ENCODE measurements at places on chromosomes 7 and 10. TPM values are rescaled to one million over a fixed set of nuclear protein-coding genes. Genes with fewer than 3 reads are reported as not detected.

- no peaks in the 10 kb centered on the region for H3K27me3 ChIP-seq
- H3K4me1 ChIP-seq, result no peaks in the 10 kb centered on the region
- no peak overlapping the region for H3K27ac ChIP-seq
- no peak overlapping the region for H3K4me3 ChIP-seq
- H3K36me3 ChIP-seq, result no peaks in the 10 kb centered on the region
- DNase-seq, result no peak
Measured at GRCh38 chr7:144584726-144585125, 181.2 kb upstream of the NOBOX start.

Gene HBP1
- 15.8 TPM for total RNA-seq

Gene WIPF3
- total RNA-seq, result 4.0 TPM

GRCh38 chr10:29888321-29888720, 171.1 kb downstream of the JCAD start:
- H3K27ac ChIP-seq, result no peak overlapping the region
- H3K4me3 ChIP-seq, result no peak overlapping the region
- no peak for DNase-seq
- no peaks in the 10 kb centered on the region for H3K36me3 ChIP-seq
- H3K27me3 ChIP-seq, result no peaks in the 10 kb centered on the region

GRCh38 chr10:95419399-95419798, 128.6 kb upstream of the PDLIM1 start:
- no peaks in the 10 kb centered on the region for H3K36me3 ChIP-seq
- H3K27me3 ChIP-seq, result no peaks in the 10 kb centered on the region
- peak overlapping the region; percentile 65 for H3K4me3 ChIP-seq
- DNase-seq, result no peak

- no peak overlapping the region for H3K27ac ChIP-seq
- H3K36me3 ChIP-seq, result no peaks in the 10 kb centered on the region
- H3K4me3 ChIP-seq, result no peak overlapping the region
- no peaks in the 10 kb centered on the region for H3K4me1 ChIP-seq
- no peaks in the 10 kb centered on the region for H3K27me3 ChIP-seq
Measured at GRCh38 chr7:46616636-46617035, 695.6 kb upstream of the IGFBP3 start.

Gene ZPBP
- not detected for total RNA-seq

Gene NEBL
- 8.4 TPM for total RNA-seq

DNA sequence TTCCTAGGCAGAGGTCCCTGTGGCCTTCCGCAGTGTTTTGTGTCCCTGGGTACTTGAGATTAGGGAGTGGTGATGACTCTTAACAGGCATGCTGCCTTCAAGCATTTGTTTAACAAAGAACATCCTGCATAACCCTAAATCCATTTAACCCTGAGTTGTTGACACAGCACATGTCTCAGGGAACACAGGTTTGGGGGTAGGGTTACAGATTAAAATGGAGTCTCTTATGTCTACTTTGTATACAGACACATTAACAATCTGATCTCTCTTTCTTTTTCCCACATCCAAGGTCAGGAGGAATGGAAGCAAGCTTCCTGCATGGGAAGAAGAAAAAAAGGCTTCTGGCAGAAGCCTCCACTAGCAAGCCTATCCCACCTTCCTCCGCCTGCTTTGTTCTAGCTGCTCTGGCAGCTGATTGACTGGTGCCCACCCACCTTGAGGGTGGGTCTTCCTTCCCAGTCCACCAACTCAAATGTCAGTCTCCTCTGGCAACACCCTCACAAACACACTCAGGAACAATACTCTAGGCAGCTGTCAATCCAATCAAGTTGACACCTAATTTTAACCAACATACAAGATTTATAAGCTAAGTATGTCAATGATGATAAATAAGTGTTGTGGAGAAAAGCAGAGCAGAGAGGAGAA, 176.5 kb upstream of the CCZ1B start:
- no peak overlapping the region for H3K27ac ChIP-seq
- no peak for DNase-seq
- peaks cover 13% of the 10 kb centered on the region for H3K27me3 ChIP-seq
- no peak overlapping the region for H3K4me3 ChIP-seq

Gene AKR1C8
- total RNA-seq, result not detected

- H3K27me3 ChIP-seq, result no peaks in the 10 kb centered on the region
- DNase-seq, result peak; percentile 9
- H3K36me3 ChIP-seq, result peaks cover 19% of the 10 kb centered on the region
- no peak overlapping the region for H3K4me3 ChIP-seq
Measured at GRCh38 chr7:13312307-13312706, 624.9 kb downstream of the ARL4A start.

DNA sequence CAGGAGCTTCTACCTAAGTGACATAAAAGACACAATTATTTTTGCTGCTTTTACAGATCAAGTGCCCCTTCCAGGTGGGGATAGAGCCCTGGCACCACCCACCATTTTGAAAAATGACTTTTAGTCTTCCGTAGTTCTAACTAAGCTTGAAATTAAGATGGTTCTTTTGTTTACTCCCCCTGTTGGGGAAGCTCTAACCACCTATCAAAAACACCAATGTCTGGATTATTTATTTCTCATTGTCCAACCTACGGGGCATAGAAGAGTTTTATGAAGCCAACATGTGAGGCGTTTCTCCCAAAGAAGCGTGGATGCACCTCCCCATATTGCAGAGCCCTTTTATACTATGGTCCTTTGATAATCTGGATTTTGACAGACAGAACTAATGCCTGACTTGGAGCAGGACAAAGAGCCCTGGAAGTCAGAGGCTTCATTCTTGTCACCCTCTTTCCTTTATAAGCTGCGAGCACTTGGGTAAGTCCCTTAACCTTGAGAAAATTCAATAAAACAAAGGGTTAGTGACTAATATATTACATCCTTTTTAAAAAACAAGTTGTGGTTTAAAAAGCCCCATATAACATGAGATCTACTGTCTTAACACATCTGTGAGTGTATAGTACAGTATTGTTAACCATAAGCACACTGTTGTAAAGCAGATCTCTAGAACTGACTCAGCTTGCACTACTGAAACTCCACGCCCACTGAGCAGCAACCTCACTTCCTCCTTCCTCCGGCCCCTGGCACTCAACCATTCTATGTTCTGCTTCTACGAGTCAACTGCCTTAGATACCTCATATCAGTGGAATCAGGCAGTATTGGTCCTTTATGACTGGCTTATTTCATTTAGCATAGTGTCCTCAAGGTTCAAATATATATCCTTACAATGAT, 67.5 kb downstream of the ATXN7L1 start:
- DNase-seq, result no peak
- H3K4me3 ChIP-seq, result no peak overlapping the region
- peaks cover 22% of the 10 kb centered on the region for H3K4me1 ChIP-seq
- H3K27ac ChIP-seq, result peak overlapping the region; percentile 21
- H3K36me3 ChIP-seq, result peaks cover 6% of the 10 kb centered on the region

DNA sequence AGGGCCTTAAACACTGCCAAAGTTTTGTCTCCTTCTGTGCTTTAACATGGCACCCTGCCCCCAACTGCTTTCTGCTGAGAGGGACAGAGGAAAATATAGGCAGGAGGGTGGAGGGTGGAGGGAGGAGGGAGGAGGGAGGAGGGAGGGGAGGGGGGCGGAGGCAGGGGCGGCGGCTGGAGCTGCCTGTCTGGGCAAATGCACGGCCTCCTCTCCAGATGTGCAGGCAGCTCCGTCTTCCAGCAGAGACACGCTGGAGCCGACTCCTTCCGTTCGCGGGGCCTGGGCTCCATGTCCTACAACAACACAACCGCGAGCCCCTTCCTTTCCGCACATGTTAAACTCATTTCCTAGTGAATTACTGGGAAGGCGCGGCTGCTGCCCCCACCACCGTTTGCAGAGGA, 14.2 kb downstream of the EBF3 start:
- H3K36me3 ChIP-seq, result no peaks in the 10 kb centered on the region
- H3K27ac ChIP-seq, result peak overlapping the region; percentile 54
- no peak for DNase-seq
- H3K4me3 ChIP-seq, result peak overlapping the region; percentile 44
- H3K27me3 ChIP-seq, result peaks cover 10% of the 10 kb centered on the region

DNA sequence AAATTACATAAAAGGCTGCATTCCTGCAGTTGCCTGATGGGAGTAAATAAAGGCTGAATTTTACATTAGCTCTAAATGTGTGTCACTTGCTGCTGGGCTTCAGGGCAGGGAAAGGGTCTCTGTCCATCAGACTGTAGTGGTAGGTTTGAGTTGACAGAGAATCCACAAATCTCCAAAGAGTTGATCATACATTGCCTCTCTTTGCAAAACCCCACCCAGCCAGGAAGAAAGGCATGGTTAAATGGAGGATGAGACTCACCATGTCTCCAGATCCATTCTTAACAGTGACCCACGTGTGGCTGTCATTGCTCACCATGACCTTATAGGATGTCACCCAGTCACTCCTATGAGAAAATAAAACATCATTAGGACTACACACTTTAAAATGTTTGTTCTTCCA, 92.8 kb downstream of the CPXM2 start:
- H3K36me3 ChIP-seq, result no peaks in the 10 kb centered on the region
- no peak for DNase-seq
- H3K4me3 ChIP-seq, result no peak overlapping the region
- H3K4me1 ChIP-seq, result peaks cover 12% of the 10 kb centered on the region

DNA sequence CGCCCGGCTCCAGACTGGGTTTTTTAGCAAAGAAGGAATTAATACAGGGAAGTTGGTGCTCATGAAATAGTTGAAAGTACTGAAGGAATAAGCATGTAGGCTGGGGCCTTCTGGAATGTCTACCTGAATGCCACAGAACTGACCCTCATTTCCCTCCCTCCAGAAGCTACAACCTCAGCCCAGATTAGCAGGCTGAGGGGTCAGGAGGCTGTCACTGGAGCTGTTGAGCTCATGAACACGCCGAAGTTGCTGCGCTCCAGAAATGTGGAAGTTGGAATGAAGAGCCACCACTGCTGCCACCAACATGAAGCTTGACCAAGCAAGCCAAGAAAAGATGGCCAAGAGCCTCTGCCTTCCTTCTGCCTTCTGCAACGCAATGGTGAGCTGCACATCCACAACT, 52.2 kb upstream of the KMT2E start:
- H3K4me3 ChIP-seq, result no peak overlapping the region
- H3K4me1 ChIP-seq, result peaks cover 5% of the 10 kb centered on the region
- H3K36me3 ChIP-seq, result peaks cover 4% of the 10 kb centered on the region

- no peak overlapping the region for H3K27ac ChIP-seq
- no peak for DNase-seq
- no peak overlapping the region for H3K4me3 ChIP-seq
- peaks cover 47% of the 10 kb centered on the region for H3K27me3 ChIP-seq
- H3K4me1 ChIP-seq, result peaks cover 17% of the 10 kb centered on the region
- no peaks in the 10 kb centered on the region for H3K36me3 ChIP-seq
Measured at GRCh38 chr10:124018886-124019525, 74.4 kb downstream of the CHST15 start.

- DNase-seq, result no peak
- H3K36me3 ChIP-seq, result no peaks in the 10 kb centered on the region
- H3K4me1 ChIP-seq, result peaks cover 3% of the 10 kb centered on the region
- H3K27ac ChIP-seq, result no peak overlapping the region
Measured at GRCh38 chr7:184294-185264, 7.8 kb upstream of the FAM20C start.

GRCh38 chr7:95971716-95972115, 199.4 kb downstream of the DYNC1I1 start:
- no peaks in the 10 kb centered on the region for H3K36me3 ChIP-seq
- no peak for DNase-seq
- H3K4me3 ChIP-seq, result no peak overlapping the region
- no peaks in the 10 kb centered on the region for H3K4me1 ChIP-seq

- H3K27ac ChIP-seq, result no peak overlapping the region
- no peaks in the 10 kb centered on the region for H3K27me3 ChIP-seq
- DNase-seq, result no peak
- no peak overlapping the region for H3K4me3 ChIP-seq
Measured at GRCh38 chr10:16653224-16653623, 131.5 kb upstream of the C1QL3 start.

Gene NPS
- total RNA-seq, result not detected

DNA sequence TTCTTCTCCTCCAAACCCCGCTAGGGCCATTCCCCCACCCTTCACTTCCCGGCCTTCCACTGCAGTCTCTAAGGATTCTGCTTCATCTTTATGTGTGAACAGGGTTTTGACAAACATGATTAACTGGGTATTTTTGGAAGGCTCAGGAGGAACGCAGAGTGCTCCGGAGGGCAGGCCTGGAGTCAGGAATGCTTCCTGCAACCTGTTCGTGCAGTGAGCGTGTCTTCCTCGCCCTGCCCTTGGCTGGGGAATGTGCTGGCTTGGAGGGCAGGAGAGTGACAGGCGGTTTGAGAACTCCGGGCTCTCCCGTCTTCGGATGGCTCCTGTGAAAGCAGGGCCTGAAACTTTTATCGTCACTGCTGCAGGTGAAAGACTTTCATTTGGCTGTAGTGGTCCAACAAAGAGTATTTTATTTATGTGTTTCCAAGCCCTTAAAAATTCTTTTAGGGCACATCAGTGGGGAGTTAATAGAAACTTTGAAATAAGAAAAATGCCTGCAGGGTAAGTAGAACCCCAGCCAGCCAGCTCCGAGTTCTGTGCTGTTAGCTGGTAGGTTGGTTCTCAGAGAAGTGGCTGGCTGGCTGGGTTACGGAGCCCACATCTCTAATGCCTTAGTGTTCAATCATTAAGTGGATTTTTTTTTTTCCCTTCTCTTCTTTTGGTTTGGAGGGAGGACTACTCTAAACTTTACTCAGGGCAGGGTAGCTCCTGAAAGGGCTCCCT, 51.0 kb downstream of the TCF7L2 start:
- H3K36me3 ChIP-seq, result peaks cover 12% of the 10 kb centered on the region
- DNase-seq, result no peak
- no peak overlapping the region for H3K27ac ChIP-seq
- H3K27me3 ChIP-seq, result no peaks in the 10 kb centered on the region
- H3K4me1 ChIP-seq, result peaks cover 49% of the 10 kb centered on the region

Gene C10orf105
- 0.12 TPM for total RNA-seq

DNA sequence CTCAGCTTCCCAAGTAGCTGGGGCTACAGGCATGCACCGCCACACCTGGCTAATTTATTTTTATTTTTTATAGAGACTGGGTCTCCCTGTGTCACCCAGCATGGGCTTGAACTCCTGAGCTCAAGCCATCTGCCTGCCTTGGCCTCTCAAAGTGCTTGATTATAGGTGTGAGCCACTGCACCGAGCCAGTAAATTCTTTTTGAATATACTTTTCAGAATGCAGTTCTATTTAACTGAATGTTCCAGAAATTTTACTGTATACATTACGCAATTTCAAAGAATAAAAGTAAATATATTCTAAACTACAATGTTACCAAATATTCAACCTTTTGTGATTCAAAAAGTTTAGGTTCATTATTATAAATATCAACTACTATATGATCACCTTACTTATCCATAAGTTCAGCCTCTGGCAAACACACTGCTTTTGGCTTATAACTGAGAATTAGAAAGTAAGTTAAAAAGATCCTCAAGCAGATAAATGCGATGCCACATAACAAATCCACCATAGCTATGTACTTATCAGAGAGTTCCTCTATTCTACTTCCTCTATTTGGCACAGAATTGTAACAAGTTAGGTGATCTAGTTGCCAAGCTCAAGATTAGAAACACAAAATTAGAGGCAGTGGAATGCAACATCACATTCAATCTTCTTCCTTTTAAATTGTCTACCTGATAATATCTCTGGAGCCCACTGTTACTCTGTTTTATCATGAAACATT, 118.2 kb downstream of the ANK3 start:
- H3K27me3 ChIP-seq, result no peaks in the 10 kb centered on the region
- H3K36me3 ChIP-seq, result no peaks in the 10 kb centered on the region
- no peaks in the 10 kb centered on the region for H3K4me1 ChIP-seq
- no peak overlapping the region for H3K4me3 ChIP-seq

All from neural crest cell (in vitro differentiated cells).